ENCODE measurements at places on chromosomes 3 and 15. TPM values are rescaled to one million over a fixed set of nuclear protein-coding genes. Genes with fewer than 3 reads are reported as not detected.
A peak's percentile ranks its signal among the peaks of the same experiment; 100 is the strongest.

GRCh38 chr15:49678655-49679054, 57.8 kb downstream of the DTWD1 start:
- DNase-seq = no peak

- no peak for DNase-seq
Measured at GRCh38 chr15:31799319-31799714, 231.0 kb upstream of the CHRNA7 start.

GRCh38 chr3:164641071-164641470, 437.2 kb downstream of the SI start:
- DNase-seq = no peak

DNA sequence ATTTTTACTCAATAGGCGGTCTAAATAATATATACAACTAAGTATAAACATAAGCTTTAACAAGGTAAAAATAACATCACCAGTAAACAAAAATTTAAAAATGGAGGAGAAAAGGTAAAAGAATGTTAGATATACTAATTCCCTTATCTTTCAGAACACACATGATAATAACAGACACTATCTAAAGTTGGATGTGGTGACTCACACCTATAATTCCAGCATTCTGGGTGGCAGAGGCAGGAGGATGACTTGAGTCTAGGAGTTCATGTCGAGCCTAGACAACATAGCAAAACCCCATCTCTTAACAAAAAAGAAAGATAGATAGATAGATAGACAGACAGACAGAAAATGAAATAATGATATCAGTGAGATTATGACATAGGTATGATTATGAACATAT, 85.1 kb downstream of the STAG1 start:
- DNase-seq = no peak

GRCh38 chr3:169112153-169112892, 551.2 kb downstream of the MECOM start:
- no peak for DNase-seq

DNA sequence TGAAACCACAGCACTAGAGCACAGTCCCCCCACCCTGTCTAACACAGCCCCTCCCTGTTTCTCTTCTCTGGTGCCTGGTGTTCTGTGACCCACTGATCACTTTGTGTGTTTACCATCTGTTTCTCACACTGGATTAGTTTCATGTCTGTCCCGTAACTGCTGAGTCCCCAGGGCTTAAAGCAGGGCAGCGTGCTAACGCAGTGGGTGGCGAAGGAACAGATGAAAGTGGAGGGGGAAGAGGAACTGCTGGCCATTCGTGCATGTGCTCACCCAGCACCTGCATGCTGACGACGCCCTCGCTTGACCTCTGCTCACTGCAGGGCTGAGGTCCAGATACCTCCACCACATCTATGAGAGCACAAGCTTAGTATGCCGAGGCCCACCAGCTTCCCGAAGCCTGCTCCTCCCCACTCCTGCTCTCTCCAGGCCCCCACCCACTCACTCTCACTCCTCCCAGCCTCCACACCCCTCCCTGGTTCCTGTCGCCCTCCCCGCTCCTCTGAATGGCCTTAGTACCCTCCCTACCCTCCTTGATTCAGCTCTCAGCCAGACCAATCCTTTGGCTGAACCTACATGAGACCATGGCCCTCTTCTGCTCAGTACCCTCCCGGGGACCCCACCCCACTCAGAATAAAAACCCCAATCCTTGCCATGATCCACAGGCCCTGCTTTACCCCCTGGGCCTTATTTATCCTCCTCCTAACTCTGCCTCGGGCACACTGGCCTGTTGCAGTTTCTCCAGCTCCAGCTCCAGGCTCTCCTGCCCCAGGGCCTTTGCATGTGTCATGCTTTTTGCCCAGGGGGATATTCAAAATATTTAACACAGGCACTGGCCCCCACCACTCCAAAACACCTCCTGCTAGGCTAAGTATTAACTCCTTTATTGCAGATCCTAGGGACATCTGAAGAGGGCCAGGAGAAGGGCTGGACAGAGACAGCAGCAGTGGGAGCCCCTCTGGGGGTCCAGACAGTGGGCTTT, 15.1 kb upstream of the IQSEC1 start:
- peak; percentile 29 for DNase-seq

DNA sequence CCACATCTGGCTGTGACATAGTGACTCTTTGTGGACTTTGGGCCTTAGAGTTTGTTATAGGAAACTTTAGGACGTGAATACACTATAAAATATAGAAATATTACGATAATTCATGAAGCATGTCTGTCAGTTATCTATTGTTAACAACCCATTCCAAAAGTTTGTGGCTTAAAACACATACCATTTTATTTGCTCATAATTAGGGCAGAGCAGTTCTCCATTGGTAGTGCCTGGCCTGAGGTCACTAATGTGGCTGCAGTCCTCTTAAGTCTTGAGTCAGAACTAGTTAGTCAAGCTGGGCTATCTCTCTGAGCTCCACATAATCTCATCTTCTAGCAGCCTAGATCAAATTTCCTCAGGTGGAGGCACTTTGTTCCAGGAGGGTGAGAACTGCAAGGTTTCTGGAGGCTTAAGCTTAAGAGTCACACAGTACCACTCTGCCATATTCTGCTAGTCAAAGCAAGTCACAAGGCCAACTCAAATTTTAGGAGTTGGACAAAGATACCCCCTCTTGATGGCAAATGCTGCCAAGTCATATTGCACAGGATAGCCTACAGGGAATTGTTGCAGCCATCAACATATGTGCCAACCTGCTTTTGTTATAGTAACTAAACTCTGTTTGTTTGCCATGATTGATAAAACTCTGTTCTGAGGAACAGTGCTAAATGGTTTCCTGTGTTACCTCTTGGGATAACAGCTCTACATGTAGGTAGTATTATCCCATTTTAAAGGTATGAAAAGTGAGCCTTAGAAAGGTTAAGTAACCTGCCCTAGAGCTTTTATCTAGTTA, 8.7 kb downstream of the ATXN7 start:
- DNase-seq = no peak

GRCh38 chr3:112136959-112137693, 4.1 kb upstream of the GCSAM start:
- peak; percentile 41 for DNase-seq

Gene COLQ
- total RNA-seq = 10.2 TPM

Gene CYP1A2
- total RNA-seq = not detected

Gene TEX55
- total RNA-seq = not detected

All from tibial nerve (tissue), 4 donors.